ENCODE measurements at places on chromosomes 11 and 22. TPM values are rescaled to one million over a fixed set of nuclear protein-coding genes. Genes with fewer than 3 reads are reported as not detected.

Gene LDHAL6A
- total RNA-seq: not detected

DNA sequence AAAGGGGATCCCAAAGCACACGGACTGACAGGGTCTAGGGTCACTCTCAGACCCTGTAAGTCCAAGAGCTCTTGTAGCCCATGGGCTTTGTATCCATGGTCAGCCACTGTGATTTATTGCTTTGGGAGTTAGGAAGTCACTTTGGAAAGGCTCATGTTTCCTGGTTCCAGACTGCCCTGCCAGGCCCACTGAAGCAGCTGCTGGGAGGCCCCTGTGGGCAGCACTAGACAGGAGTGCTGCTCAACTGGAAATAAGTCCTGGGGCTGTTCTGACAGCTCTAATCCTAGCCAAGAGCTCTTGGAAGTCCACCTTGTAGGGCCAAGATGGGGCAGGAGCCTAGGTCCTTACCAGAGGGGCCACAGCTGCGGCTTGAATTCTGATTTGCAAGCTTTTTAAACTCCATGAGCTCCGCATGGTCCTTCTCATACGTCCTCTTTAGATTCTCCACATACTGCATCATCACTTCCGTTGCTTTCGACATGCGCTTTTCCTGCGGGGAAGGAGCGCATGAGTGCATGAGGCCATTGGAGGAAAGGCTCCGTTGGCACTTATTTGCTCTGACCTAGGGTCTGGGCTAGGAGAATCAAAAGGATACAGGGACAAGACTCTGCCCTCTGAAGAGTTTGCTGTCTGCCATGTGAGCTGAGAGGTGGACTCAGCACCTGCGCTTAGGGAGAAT is 32.2 kb upstream of the LYVE1 start:
- no peak overlapping the region for H3K27ac ChIP-seq
- no peak for DNase-seq
- no peaks in the 10 kb centered on the region for H3K27me3 ChIP-seq
- H3K4me1 ChIP-seq: no peaks in the 10 kb centered on the region

Gene TMEM132A
- total RNA-seq: 140 TPM

GRCh38 chr22:45460288-45461109 is 42.2 kb upstream of the FBLN1 start:
- no peak overlapping the region for H3K27ac ChIP-seq
- H3K27me3 ChIP-seq: no peaks in the 10 kb centered on the region
- no peak overlapping the region for H3K4me3 ChIP-seq

Gene CALCA
- total RNA-seq: not detected

Gene CARD10
- 20.3 TPM for total RNA-seq

Data from endodermal cell (in vitro differentiated cells).